ENCODE measurements at places on chromosomes 1 and 21.

GRCh38 chr1:156887734-156888133, 5.8 kb upstream of the PEAR1 start:
- no peak for DNase-seq

DNA sequence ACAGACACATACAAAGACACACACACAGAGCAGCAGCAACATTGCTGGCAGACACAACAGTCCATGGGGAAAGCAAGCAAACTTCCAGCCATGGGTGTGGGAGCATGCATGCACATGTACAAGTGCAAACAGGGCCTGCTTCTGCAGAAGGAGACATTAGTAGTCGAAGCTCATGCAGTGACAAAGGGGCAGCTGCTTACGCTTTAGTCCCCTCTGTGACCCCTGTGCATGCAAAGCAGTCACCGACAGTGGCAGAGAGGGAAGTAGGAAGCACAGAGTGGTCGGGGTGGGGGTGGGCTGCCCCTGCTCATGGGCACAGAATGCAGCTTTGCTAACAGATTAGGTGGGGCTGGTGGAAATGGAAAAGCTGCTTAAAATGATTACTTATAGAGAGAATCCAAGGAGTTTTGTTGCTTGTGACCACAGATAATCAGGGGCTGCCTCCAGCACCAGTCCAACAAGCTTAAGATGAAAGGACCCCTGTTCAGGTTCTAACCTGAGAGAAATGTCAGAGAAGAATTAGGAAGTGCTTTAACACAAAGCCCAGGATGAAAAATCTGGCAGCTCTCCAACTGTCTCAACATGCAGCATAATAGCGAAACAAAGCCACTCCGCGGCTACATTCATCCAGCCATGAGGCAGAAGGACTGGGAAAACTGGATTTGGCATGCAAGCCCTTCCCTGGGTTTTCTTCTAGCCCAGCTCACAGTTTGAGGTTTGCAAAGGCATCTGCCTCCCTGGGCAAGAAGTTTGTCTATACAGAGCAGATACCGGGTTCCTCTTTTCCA, 378.9 kb downstream of the KCNH1 start:
- no peak for DNase-seq

GRCh38 chr1:26404641-26405040, 6.0 kb upstream of the LIN28A start:
- no peak for DNase-seq

DNA sequence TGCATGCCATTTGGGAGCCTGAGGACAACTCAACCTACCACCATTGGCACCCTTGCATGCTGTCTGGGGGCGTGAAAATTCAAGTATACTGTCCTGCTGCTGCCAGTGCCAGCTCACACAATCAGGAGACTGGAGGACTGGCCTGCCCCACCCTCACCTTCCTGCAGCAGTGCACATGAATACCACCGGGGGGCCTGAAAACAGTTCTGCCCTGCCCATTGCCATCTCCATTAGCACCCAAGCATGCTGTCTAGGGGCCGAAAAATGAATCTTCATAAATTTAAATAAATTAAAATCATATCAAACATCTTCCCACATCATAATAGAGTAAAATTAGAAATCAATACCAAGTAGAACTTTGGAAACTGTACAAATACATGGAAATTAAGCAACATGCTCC, 322.1 kb upstream of the TMPRSS15 start:
- no peak for DNase-seq

DNA sequence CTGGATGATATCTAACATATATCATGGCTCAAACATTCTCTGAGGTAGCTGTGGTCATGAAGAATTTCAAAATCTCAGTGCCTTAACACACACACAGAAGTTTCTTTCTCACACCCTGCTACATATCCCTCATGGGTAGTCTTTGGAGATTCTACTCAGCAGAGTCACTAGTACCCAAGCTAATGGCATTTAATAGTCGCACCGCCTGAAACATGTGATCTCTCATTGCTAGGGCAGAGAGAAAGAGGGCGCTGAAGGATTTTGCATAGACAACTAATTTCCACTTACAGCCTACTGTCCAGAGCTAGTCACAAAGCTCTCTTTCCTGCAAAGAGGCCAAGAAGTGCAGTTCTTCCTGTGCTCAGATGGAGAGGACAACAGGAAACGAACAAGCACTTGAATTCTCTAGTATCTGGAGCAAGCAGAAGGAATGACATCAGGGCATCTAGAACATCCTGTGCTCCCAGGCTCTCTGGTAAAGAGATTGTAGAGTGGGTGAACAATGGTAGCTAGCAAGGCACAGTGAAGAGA, 183.4 kb upstream of the PTBP2 start:
- peak; percentile 49 for DNase-seq

DNA sequence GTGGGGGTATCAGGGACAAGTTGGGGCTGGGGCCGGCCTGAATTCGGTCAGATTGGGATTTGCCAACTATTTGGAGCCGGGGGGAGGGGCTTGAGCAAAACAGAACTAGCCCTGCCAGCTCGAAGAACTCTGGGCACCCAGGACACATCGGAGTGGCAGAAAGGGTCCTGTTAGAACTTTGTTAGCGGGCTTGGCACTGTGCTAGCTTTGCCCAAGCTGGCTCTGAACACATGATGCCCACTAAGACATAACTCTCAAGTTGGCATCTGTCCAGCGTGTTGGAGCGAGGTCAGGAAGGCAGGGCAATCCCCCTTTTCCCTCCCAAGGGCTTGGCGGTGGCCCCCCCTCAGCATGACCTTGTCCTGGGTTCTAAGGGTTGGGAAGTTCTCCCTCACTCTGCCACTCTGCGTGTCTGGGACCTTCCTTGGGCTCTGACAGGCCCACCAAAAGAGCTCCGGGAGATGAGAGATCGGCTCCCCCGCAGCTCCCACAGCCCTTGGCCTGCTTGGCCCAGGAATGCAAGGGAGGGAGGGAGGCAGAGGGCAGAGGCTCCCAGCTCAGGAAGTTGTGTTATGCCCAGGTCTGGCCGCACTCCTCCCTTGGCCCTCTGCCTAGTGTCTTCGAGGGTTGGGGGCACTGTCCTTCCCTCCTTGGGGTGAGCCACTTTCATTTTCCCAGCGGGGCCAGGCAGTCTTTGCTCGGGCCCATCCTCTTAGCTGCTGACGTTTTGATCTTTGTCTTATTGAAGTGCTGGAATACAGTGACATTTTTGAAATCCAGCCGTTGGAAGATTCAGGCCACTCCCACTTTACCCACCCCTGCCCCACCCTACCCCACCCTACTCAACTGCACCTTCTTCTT, 1.2 kb downstream of the LMNA start:
- peak; percentile 62 for DNase-seq

DNA sequence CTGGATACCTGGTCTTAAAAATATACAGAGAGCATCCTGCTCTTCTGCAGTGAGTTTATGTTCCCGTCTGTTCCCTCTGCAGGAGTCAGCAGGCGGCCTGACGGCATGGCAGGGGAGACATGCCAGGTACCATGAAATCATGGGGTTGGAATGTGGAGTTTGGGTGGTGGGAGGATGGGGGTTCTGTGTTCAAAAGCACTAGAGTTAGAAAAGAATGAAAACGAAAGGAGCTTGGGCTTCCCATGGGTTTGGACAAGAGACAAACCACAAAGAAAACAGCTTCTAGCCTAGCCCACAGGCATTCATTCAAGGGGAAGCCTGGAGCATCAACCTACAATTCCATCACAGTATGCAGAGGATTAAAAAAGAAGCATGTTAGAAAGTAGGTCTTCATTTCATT, 59.9 kb downstream of the WARS2 start:
- DNase-seq, result no peak

GRCh38 chr21:33259428-33259827, 6.7 kb upstream of the IL10RB start:
- DNase-seq, result no peak

- no peak for DNase-seq
Measured at GRCh38 chr1:209962856-209963255, 24.8 kb downstream of the SYT14 start.

GRCh38 chr1:33267468-33268205, 11.3 kb downstream of the ZNF362 start:
- no peak for DNase-seq

All from putamen (tissue), 1 donor.